ENCODE measurements at places on chromosomes 2 and 18. TPM values are rescaled to one million over a fixed set of nuclear protein-coding genes. Genes with fewer than 3 reads are reported as not detected.

The SCN1A gene
- 0.28 TPM for polyA plus RNA-seq

The ASB3 gene
- polyA plus RNA-seq: 12.2 TPM

The TCF23 gene
- not detected for polyA plus RNA-seq

The METTL4 gene
- 7.4 TPM for polyA plus RNA-seq

The GPR45 gene
- polyA plus RNA-seq: not detected

The HAAO gene
- polyA plus RNA-seq: 35.4 TPM

The KCNK3 gene
- 8.2 TPM for polyA plus RNA-seq

The RAB6D gene
- polyA plus RNA-seq: 1.5 TPM

The PTPRN gene
- 9.8 TPM for polyA plus RNA-seq

The LYG2 gene
- polyA plus RNA-seq: not detected

- no peak overlapping the region for H3K27ac ChIP-seq
- peak; percentile 23 for DNase-seq
- no peaks in the 10 kb centered on the region for H3K36me3 ChIP-seq
- H3K4me1 ChIP-seq: no peaks in the 10 kb centered on the region
- no peak overlapping the region for H3K4me3 ChIP-seq
- H3K27me3 ChIP-seq: no peaks in the 10 kb centered on the region
Measured at GRCh38 chr2:46923041-46923528, 7.5 kb upstream of the MCFD2 start.

DNA sequence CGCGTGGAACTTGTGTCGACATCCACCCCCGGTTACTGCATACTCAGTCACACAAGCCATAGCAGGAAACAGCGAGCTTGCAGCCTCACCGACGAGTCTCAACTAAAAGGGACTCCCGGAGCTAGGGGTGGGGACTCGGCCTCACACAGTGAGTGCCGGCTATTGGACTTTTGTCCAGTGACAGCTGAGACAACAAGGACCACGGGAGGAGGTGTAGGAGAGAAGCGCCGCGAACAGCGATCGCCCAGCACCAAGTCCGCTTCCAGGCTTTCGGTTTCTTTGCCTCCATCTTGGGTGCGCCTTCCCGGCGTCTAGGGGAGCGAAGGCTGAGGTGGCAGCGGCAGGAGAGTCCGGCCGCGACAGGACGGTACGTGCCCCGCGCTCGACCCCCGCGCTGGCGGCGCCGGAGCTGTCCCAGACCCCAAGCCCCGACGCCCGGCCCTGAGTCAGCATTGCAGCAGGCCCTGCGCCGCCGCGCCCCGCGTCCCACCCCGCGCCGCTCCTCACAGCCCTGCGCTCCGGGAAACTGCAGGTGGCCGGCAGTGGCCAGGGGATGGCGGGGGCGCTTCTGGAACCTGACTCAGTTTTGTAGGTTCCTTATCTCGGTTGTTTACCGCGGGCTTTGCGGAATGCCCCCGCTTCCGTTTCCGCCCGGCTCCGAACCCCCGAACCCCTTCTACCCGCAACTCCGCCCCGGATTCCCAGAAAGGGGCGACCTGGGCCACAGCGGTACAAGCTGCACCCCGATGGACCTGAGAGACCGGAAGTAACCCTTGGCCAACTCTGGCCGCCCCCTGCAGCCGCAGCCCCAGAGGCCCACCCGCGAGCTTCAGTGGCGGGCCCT, at the start of gene CFLAR:
Gene CFLAR (plus strand): TSS at position 50 of the 844 bp plus-strand sequence. CDS start 13,702 bp downstream, outside the sequence.
- H3K4me3 ChIP-seq: peak within 1 kb of the TSS; percentile 40
- H3K27ac ChIP-seq: peak within 1 kb of the TSS; percentile 98
- H3K36me3 ChIP-seq: no peaks in the 10 kb centered on the region

DNA sequence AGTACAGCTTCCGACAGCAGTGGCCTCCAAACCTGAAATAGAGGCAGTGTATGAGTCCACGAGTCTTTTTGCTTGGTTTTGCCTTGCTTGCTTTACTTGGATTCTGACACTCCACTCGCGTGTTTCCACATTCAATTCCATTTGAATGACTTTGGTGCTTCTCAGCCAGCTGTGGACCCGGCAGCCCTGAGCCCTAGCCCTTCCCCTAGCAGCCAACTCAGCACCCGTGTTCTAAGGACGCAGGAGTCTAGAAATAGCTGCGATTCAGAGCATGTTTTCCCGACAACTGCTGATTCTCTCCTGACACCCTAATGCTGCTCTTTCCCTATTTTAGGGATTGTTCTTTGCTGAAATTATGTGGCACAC, 20.6 kb downstream of the LRRFIP1 start:
- H3K27ac ChIP-seq: no peak overlapping the region
- no peaks in the 10 kb centered on the region for H3K27me3 ChIP-seq
- no peak for DNase-seq
- no peak overlapping the region for H3K4me3 ChIP-seq
- H3K4me1 ChIP-seq: no peaks in the 10 kb centered on the region

- H3K27ac ChIP-seq: no peak overlapping the region
- no peaks in the 10 kb centered on the region for H3K36me3 ChIP-seq
- no peak for DNase-seq
- H3K4me1 ChIP-seq: no peaks in the 10 kb centered on the region
- no peaks in the 10 kb centered on the region for H3K27me3 ChIP-seq
Measured at GRCh38 chr2:26269571-26270158, 24.9 kb downstream of the HADHB start.

GRCh38 chr2:19851116-19851695, 50.6 kb downstream of the TTC32 start:
- no peak overlapping the region for H3K27ac ChIP-seq
- DNase-seq: no peak
- H3K4me3 ChIP-seq: no peak overlapping the region
- H3K36me3 ChIP-seq: no peaks in the 10 kb centered on the region
- H3K27me3 ChIP-seq: no peaks in the 10 kb centered on the region

DNA sequence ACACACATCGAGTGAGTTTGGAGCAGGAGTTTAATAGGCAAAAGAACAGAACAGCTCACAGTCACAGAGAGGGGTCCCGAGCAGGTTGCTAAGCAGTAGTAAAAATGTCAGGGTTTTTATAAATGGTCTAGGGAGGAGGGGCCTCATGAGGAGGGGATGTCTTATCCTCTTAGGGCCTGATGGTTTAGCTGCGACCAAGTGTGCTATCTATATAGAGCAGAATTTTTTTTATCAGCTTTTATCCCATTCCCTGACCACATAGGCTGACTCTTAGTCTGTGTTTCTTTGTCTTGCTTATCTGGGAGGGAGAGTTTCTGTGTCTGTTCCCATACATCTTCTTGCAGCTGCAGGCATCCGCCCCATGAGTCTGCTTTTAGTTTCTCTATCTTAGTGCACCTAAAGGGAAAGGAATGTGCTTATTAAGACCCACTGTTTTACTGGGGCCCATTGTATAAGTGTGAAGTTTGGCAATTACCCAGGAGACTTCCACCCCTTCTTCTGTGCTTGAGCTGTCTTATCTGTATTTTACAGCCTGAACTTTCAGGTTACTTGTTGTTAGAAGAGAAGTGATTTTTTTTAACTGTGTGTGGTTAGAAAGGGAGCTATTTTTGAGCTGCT, 30.4 kb upstream of the GMCL1 start:
- H3K27me3 ChIP-seq: no peaks in the 10 kb centered on the region
- peak; percentile 77 for DNase-seq
- H3K27ac ChIP-seq: peak overlapping the region; percentile 97
- peak overlapping the region; percentile 18 for H3K4me3 ChIP-seq

DNA sequence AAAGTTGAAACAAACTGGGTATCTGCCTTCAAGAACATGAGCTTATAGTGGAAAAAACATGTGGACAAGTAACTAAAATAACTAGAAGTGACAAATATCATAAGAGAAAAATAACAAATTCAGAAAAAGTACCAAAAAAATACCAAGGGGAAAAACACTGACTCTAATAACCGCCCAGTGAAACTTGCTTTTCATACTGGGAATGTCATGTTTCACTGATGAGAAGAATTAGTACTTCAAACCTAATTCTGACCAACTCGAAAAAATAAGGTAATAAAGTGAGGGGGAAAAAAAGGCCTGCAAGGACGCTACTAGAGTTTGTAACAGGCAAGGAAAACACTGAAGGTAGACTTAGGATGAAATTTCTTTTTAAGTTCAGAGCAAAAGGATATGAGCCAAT, 83.6 kb downstream of the RTTN start:
- H3K4me1 ChIP-seq: no peaks in the 10 kb centered on the region
- H3K36me3 ChIP-seq: no peaks in the 10 kb centered on the region
- H3K4me3 ChIP-seq: no peak overlapping the region
- DNase-seq: no peak
- no peak overlapping the region for H3K27ac ChIP-seq
- no peaks in the 10 kb centered on the region for H3K27me3 ChIP-seq

DNA sequence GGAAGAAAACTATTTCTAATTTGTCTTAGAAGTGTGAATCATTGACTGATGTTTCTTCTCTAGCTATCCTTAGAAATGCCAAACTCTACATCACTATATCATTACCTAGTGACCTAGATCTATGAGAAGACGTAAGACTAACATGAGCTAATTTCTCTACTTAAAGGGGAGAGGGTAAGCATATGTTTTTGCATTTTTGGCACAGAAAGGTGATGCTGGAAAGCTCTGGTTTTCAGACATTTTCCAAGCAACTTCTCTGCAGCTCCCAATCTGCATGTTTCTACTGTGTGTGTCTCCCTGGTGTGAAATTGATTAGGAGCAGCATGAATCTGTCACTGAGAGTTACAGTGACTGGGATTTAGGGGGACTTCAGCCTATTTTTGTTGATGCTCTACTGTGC, 235.2 kb upstream of the LINC00305 start:
- no peak overlapping the region for H3K27ac ChIP-seq
- DNase-seq: no peak
- no peaks in the 10 kb centered on the region for H3K36me3 ChIP-seq
- no peaks in the 10 kb centered on the region for H3K4me1 ChIP-seq
- no peaks in the 10 kb centered on the region for H3K27me3 ChIP-seq
- no peak overlapping the region for H3K4me3 ChIP-seq

- H3K36me3 ChIP-seq: no peaks in the 10 kb centered on the region
- no peak overlapping the region for H3K27ac ChIP-seq
- no peak for DNase-seq
- peaks cover 8% of the 10 kb centered on the region for H3K27me3 ChIP-seq
- H3K4me3 ChIP-seq: no peak overlapping the region
Measured at GRCh38 chr2:120419073-120419472, 73.1 kb downstream of the INHBB start.

GRCh38 chr2:159114835-159115234, 146.4 kb downstream of the TANC1 start:
- no peak overlapping the region for H3K4me3 ChIP-seq
- H3K4me1 ChIP-seq: peaks cover 5% of the 10 kb centered on the region
- H3K27ac ChIP-seq: no peak overlapping the region
- no peaks in the 10 kb centered on the region for H3K36me3 ChIP-seq

DNA sequence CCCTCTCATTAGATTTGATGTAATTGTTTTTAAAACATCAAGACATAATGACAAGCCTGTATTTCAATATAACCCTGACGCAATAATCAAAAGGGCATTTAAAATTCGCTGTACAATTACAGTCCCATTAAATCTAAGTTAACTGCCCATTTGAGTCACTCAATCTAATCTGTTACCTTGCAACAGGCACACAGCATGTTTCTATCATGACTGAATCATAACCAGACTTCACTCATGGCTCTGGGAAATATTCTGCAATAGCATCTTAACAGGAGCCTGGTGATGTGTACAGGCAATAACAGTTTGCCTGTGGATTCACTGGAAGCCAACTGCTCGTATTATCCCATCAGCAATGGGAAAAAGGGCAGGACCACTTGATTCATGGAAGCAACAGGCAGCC, 142.3 kb upstream of the NCKAP5 start:
- no peak for DNase-seq
- H3K36me3 ChIP-seq: no peaks in the 10 kb centered on the region
- no peak overlapping the region for H3K4me3 ChIP-seq
- H3K27me3 ChIP-seq: no peaks in the 10 kb centered on the region
- no peak overlapping the region for H3K27ac ChIP-seq

DNA sequence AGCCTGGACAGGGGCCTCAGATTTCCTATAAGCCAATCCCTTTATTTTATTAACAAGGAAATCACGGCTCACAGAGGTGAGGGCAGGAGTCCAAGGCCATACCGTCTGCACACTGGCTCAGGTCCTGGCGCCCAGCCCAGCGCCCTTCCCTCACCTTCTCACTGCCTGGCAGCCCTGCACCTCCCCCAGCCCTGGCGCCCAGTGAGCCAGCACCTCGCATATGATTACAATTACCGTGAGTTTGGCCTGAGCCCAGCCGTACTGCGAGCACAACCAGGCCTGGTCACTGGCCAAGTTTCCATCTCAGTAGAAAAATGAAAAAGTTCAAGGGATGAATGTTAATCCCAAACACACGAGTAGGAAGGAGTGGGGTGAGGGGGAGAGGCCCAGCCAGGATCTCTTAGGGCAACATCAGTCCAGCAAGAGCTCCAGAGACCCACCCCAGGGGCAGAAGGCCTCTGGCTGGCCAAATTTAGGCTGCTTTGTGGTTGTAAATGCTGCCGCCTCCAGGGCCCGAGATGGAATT, 68.4 kb downstream of the MCFD2 start:
- DNase-seq: peak; percentile 91
- H3K36me3 ChIP-seq: no peaks in the 10 kb centered on the region
- H3K4me1 ChIP-seq: peaks cover 52% of the 10 kb centered on the region
- H3K27ac ChIP-seq: peak overlapping the region; percentile 98

- peak overlapping the region; percentile 89 for H3K27ac ChIP-seq
- no peak overlapping the region for H3K4me3 ChIP-seq
- no peak for DNase-seq
- no peaks in the 10 kb centered on the region for H3K27me3 ChIP-seq
Measured at GRCh38 chr18:55406451-55406991, 181.5 kb downstream of the TCF4 start.

- H3K36me3 ChIP-seq: no peaks in the 10 kb centered on the region
- H3K27me3 ChIP-seq: no peaks in the 10 kb centered on the region
- H3K27ac ChIP-seq: no peak overlapping the region
- no peak overlapping the region for H3K4me3 ChIP-seq
Measured at GRCh38 chr2:54770676-54771075, 47.2 kb downstream of the EML6 start.

DNA sequence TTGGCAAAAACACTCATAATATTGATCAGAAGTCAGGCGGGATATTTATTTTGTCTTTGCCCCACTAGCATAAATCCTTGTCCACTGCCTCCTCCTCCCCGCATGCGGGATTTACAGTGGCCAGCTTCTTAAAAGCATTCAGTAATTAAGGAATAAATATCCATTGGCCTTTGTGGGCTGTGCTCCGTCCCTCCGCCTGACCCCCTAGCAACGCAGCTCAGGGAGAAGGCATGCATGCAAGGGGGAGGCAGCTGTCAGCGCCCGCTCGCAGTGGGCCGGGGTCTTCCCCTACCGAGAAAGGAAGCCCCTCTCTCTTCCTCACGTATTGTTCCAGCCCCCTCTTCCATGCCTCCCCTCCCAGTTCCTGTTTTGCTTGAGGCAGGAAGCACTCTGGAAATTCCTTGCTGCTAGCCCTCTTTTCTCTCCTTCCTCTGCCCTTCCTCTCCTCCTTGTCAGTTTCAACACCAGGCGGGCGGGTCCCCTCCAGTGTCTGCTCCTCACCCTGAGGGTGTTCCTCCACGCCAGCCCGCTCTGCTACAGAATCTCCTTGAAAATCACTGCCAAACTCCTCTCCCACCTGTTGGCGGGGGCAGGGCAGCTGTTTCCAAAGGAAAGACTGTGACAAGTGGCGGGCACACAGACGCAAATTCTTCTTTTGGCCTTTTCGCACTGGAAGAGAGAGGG, 60.1 kb downstream of the GBX2 start:
- H3K27me3 ChIP-seq: no peaks in the 10 kb centered on the region
- no peak for DNase-seq
- no peaks in the 10 kb centered on the region for H3K4me1 ChIP-seq
- no peaks in the 10 kb centered on the region for H3K36me3 ChIP-seq
- no peak overlapping the region for H3K27ac ChIP-seq
- H3K4me3 ChIP-seq: no peak overlapping the region

Measured in hepatocyte (in vitro differentiated cells).